CD8-positive, alpha-beta memory T cell (primary cell): ENCODE measurements at places on chromosomes 7 and 10. TPM values are rescaled to one million over a fixed set of nuclear protein-coding genes. Genes with fewer than 3 reads are reported as not detected.

DNA sequence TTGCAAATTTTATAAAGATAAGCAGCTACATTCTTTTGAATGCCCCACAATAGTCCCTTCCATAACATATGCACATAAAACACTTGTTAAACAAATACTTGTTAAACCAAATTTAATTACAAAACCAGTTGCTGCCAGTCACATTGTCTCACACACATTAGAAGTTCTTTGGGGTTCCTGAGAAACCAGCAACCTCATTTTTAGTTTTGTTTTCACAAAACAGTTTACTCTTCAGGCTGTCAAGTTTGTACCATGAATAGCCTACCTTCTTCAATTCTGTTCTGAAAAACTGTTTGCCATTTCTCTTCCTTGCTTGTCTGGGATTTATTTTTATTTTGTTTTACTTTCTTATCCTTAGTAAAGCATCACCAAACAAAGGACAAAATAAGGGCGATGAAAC is 176.5 kb upstream of the PHF14 start:
- H3K27ac ChIP-seq: no peak overlapping the region
- H3K4me1 ChIP-seq: no peaks in the 10 kb centered on the region
- no peak overlapping the region for H3K4me3 ChIP-seq
- no peaks in the 10 kb centered on the region for H3K27me3 ChIP-seq

GRCh38 chr10:132199268-132199853 is 12.6 kb downstream of the DPYSL4 start:
- no peak overlapping the region for H3K27ac ChIP-seq
- DNase-seq: no peak
- no peaks in the 10 kb centered on the region for H3K4me1 ChIP-seq
- no peaks in the 10 kb centered on the region for H3K27me3 ChIP-seq
- no peak overlapping the region for H3K4me3 ChIP-seq

DNA sequence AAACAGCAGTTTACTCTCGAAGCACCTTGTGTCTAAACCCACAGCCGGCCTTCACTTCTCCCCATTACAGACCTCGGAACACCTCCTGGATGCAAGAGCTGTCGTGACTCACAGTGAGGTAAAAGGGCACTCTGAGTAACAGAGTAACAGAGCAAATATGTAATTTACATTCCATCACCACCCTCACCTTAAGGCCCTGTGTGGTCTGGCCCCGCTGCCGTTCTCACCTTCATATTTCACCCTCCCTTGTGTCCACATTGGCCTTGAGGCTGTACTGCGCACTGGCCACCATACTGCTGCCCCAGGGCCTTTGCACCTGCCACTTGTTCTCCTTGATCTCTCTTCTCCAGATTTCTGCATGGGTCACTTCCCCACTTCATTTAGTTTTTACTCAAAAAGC is 12.6 kb downstream of the FFAR4 start:
- no peak overlapping the region for H3K27ac ChIP-seq
- no peaks in the 10 kb centered on the region for H3K27me3 ChIP-seq
- no peaks in the 10 kb centered on the region for H3K36me3 ChIP-seq
- no peaks in the 10 kb centered on the region for H3K4me1 ChIP-seq
- no peak overlapping the region for H3K4me3 ChIP-seq

DNA sequence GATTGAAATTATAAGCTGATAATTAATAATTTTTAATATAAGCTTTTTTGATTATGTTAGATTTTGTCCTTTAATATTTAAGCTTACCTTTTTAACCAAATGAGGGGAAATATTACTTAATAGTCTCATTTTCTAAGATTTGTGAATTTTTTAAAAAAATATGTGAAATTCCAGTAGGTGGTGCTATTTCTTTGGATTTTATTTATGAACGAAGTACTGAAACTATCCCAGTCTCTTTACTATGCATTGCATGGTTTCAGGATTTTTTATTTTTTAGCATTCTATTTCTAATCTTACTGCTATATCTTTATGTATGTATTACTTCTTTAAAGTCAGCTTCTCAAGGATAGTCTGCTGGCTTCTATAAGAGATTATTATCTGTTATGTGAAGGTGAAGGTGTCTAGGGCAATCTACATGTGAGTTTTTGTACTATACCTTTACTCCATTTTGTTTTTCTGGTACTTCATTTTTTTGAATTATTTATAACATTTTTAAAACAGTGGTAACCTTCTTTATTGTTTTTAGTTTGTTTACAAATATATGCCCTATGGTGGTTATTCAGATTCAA is 78.3 kb downstream of the ATRNL1 start:
- H3K27ac ChIP-seq: no peak overlapping the region
- DNase-seq: no peak
- H3K4me1 ChIP-seq: no peaks in the 10 kb centered on the region
- H3K36me3 ChIP-seq: no peaks in the 10 kb centered on the region

The UNCX gene
- not detected for total RNA-seq

The SPDYE6 gene
- total RNA-seq: not detected

The RAMP3 gene
- not detected for total RNA-seq

The ASCC1 gene
- 43.2 TPM for total RNA-seq

GRCh38 chr10:91551856-91552255 is 81.0 kb downstream of the PPP1R3C start:
- H3K27ac ChIP-seq: no peak overlapping the region
- H3K36me3 ChIP-seq: no peaks in the 10 kb centered on the region
- no peak overlapping the region for H3K4me3 ChIP-seq
- DNase-seq: no peak
- H3K27me3 ChIP-seq: no peaks in the 10 kb centered on the region

GRCh38 chr10:70458329-70459060 is 17.0 kb upstream of the NODAL start:
- H3K4me3 ChIP-seq: no peak overlapping the region
- no peaks in the 10 kb centered on the region for H3K4me1 ChIP-seq
- peaks cover 11% of the 10 kb centered on the region for H3K27me3 ChIP-seq
- DNase-seq: no peak
- H3K27ac ChIP-seq: no peak overlapping the region
- no peaks in the 10 kb centered on the region for H3K36me3 ChIP-seq

DNA sequence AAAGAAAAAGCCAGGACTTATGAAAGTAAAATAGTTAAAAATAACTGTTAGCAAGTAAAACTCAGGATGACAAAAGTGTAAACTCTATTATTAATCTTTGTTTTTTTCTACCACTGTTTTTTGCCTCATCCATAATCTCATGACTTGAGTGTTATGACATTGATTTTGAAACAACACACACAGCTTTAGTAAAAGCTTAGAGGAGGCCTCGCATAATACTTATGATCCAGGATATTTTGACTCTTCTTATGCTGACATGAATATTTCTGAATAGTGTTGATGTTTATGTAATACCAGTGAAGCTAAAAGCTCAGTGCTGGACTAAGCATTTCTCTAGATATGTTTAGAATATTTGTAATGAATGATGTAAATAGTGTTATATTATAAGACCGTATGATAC is 10.5 kb downstream of the KAT6B start:
- no peak overlapping the region for H3K4me3 ChIP-seq
- peaks cover 8% of the 10 kb centered on the region for H3K4me1 ChIP-seq
- H3K36me3 ChIP-seq: no peaks in the 10 kb centered on the region
- no peaks in the 10 kb centered on the region for H3K27me3 ChIP-seq
- no peak for DNase-seq

The SMIM30 gene
- 47.9 TPM for total RNA-seq

DNA sequence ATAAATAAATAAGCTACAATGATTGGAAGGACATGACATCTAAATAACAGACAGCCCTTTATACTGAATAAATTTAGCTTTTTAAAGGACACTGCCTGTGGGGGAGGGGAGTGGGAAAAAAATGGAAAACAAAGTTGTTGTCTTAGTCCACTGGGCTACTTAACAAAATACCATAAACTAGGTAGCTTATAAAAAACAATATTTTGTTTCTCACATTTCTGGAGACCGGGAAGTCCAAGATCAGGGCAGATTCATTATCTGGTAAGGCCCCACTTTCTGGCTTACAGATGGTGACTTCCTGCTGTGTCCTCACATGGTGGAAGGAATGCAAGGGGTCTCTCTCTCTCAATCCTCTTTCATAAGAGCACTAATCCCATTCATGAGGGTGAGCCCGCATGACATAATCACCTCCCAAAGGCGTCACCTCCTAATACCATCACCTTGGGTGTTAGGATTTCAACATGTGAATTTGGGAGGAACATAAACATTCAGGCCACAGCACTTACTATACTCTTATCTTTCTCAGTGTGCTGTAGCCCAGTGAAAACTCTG is 43.0 kb downstream of the DNAJC12 start:
- H3K27ac ChIP-seq: no peak overlapping the region
- no peak for DNase-seq
- H3K27me3 ChIP-seq: no peaks in the 10 kb centered on the region

- no peaks in the 10 kb centered on the region for H3K4me1 ChIP-seq
- H3K4me3 ChIP-seq: no peak overlapping the region
Observed at GRCh38 chr7:75856536-75856935, 22.3 kb upstream of the RHBDD2 start.

GRCh38 chr10:97849687-97850402 is at the start of gene GOLGA7B:
TSS of gene GOLGA7B (plus strand) at chr10:97849843. CDS start at chr10:97850304, 461 bp downstream.
- H3K36me3 ChIP-seq: no peaks in the 10 kb centered on the region
- peaks cover 34% of the 10 kb centered on the region for H3K4me1 ChIP-seq
- H3K4me3 ChIP-seq: peak within 1 kb of the TSS; percentile 64
- no peak within 1 kb of the TSS for H3K27ac ChIP-seq
- peak; percentile 76 for DNase-seq

The GJC3 gene
- total RNA-seq: 0.20 TPM

The DOCK4 gene
- total RNA-seq: 1.2 TPM

- no peaks in the 10 kb centered on the region for H3K27me3 ChIP-seq
- H3K27ac ChIP-seq: no peak overlapping the region
- DNase-seq: no peak
- no peak overlapping the region for H3K4me3 ChIP-seq
- no peaks in the 10 kb centered on the region for H3K4me1 ChIP-seq
Observed at GRCh38 chr10:118798231-118798662, 43.5 kb upstream of the CACUL1 start.

The ITIH2 gene
- not detected for total RNA-seq

DNA sequence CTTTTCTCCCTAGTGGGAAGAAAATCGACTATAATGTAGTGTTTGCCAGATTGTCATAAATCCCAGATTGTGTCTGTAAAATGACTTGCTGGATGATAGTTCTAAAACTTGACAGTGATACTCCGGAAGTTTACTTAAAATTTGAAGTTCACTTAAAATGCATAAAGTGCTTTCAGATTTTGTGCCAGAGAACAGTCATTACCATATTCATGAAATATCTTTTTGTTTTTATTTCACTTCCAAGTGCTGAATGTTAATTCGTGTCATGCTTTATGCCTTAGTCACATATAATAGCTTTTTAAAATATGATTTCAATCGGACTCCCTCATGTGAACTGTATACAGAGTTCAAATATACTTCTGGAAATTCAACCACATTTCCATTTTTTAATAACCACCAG is 30.4 kb downstream of the PRPF18 start:
- no peaks in the 10 kb centered on the region for H3K27me3 ChIP-seq
- H3K27ac ChIP-seq: no peak overlapping the region
- no peaks in the 10 kb centered on the region for H3K4me1 ChIP-seq
- no peak overlapping the region for H3K4me3 ChIP-seq

The AGAP9 gene
- total RNA-seq: 5.1 TPM

- no peaks in the 10 kb centered on the region for H3K27me3 ChIP-seq
- H3K36me3 ChIP-seq: no peaks in the 10 kb centered on the region
- H3K4me1 ChIP-seq: no peaks in the 10 kb centered on the region
- H3K27ac ChIP-seq: no peak overlapping the region
- no peak overlapping the region for H3K4me3 ChIP-seq
Observed at GRCh38 chr10:32403091-32403490, 42.8 kb upstream of the CCDC7 start.

DNA sequence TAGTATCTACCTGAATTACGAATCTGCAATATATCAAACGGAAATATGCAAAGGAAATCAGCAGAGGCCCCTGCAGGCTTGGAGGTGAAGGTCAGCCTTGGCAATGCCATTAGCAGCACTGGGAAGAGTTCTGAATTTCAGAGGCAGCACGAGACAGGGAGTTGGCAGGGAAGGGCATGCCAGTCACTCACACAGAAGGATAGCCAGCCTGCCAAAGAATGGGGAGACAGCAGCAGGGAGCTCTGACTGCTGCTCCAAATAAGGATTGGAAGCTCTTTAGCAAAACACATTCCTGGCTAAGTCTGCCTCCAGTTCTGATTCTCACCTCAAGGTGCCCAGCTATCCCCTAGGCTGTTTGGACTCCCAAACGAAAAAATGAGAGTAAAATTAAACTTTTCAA is 188.0 kb downstream of the PDE1C start:
- no peaks in the 10 kb centered on the region for H3K4me1 ChIP-seq
- no peak overlapping the region for H3K4me3 ChIP-seq
- DNase-seq: no peak
- H3K36me3 ChIP-seq: no peaks in the 10 kb centered on the region
- no peaks in the 10 kb centered on the region for H3K27me3 ChIP-seq

The TRPV6 gene
- not detected for total RNA-seq

The HTR7 gene
- not detected for total RNA-seq

- no peaks in the 10 kb centered on the region for H3K4me1 ChIP-seq
- no peak overlapping the region for H3K4me3 ChIP-seq
- DNase-seq: no peak
- no peaks in the 10 kb centered on the region for H3K36me3 ChIP-seq
Observed at GRCh38 chr7:50953820-50954219, 171.1 kb upstream of the GRB10 start.

The CNTNAP2 gene
- not detected for total RNA-seq

The INHBA gene
- not detected for total RNA-seq

DNA sequence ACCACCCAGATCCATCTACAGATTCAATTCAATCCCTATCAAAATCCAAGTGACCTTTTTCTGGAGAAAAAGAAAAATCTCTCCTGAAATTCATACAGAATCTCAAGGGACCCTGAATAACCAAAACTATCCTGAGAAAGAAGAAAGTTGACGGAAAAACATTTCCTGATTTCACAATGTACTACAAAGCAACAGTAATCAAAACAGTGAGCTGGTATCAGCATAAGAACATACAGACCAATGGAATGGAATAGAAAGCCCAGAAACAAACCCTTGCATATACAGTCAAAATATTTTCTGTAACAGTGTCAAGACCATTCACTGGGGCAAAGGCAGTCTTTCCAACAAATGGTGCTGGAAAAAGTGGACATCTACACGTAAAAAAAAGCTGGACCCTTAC is 89.9 kb downstream of the JMJD1C start:
- no peaks in the 10 kb centered on the region for H3K27me3 ChIP-seq
- no peaks in the 10 kb centered on the region for H3K4me1 ChIP-seq
- no peak overlapping the region for H3K4me3 ChIP-seq
- no peaks in the 10 kb centered on the region for H3K36me3 ChIP-seq
- no peak for DNase-seq

DNA sequence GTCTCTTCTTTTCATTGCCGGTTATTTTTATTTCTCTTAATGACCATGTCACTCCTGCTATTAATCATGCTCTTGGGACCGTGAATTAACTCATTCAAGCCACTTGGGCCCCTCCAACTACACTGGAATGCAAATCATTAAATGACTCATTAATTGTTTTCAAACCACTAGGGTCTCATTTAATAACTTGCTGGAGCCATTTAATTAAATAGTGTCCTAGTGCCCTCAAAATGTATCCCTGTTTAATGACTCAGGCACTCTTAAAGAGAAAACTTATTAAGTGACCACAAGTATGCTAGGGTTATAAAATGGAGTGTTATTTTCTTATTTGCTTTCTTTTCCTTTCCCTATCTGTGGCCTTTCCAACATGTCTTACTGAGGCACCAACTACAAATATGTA is 73.0 kb downstream of the PLXDC2 start:
- H3K27me3 ChIP-seq: no peaks in the 10 kb centered on the region
- H3K36me3 ChIP-seq: no peaks in the 10 kb centered on the region
- H3K4me1 ChIP-seq: no peaks in the 10 kb centered on the region
- H3K4me3 ChIP-seq: no peak overlapping the region
- H3K27ac ChIP-seq: no peak overlapping the region

The ASZ1 gene
- total RNA-seq: not detected

The CCDC126 gene
- total RNA-seq: 5.9 TPM

The PTPN20 gene
- 1.3 TPM for total RNA-seq

The SDK1 gene
- 0.04 TPM for total RNA-seq
